ENCODE measurements at places on chromosomes 7 and 10. TPM values are rescaled to one million over a fixed set of nuclear protein-coding genes. Genes with fewer than 3 reads are reported as not detected.

Gene PDK4
- polyA plus RNA-seq, result 369 TPM

DNA sequence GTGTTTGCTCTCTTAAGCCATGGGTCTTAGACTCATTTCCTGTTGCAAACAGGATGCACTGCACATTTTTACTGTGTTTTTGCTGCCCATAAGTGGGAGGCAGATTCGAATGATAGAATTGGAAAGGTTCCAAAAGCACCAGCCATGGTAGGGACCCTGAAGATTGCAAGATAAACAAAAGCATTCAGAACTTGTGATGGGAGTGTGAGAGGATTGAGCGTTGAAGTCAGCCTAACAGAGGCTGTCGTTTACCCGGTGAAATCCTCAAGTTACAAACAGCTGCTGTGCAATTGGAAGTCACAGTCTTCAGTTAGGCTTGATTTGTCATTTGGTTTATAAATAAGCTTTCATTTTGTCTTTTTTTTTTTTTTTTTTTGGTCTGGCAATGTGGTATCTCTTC lies 192.7 kb upstream of the MKI67 start:
- no peak for DNase-seq

DNA sequence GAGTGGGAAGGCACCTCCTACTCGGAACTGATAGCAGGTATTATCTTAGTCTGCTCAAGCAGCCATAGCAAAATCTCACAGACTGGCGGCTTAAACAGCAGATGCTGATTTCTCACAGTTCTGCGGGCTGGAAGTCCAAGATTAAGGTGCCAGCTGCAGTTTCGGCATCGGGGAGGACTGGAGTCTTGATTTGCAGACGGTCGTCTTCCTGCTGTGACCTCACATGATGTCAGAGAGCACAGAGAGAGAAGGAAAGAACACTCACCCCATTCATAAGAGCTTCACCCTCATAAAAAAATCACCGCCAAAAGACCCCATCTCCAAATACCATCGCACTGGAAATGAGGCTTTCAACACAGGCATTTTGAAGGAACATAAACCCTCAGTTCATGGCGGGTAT lies 216.5 kb upstream of the PITRM1 start:
- no peak for DNase-seq

DNA sequence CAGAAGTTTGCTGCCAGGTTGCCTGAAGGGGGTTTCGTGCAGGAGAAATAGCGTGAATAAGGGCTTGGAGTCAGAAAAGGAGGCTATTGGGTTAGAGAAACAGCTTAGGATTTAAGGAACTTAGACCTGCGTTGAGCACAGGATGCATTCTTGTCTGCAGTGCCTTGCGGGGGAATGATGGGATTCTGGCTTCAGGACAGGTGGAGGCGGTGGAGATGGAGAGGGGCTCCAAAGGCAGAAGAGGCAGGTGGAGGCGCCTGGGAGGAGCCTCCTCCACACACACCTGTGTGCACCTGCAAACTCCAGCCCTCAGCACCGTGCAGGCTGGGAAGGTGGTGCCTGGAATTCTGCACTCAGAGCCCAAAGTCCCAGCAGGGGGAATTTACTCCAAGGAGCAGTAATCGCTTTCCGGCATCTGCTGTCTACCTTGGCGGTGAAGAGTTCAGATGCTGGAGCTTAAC lies 1.8 kb downstream of the CLIP2 start:
- DNase-seq, result no peak

GRCh38 chr7:608954-609353 lies 89.3 kb upstream of the PDGFA start:
- DNase-seq, result no peak

- no peak for DNase-seq
These were observed 87.4 kb downstream of the IMMP2L start for GRCh38 chr7:111474723-111475418.

All from heart right ventricle (tissue), 16 donors.